Fibroblast of gingiva (primary cell): ENCODE measurements at places on chromosomes 3 and 15.
A peak's percentile ranks its signal among the peaks of the same experiment; 100 is the strongest.

DNA sequence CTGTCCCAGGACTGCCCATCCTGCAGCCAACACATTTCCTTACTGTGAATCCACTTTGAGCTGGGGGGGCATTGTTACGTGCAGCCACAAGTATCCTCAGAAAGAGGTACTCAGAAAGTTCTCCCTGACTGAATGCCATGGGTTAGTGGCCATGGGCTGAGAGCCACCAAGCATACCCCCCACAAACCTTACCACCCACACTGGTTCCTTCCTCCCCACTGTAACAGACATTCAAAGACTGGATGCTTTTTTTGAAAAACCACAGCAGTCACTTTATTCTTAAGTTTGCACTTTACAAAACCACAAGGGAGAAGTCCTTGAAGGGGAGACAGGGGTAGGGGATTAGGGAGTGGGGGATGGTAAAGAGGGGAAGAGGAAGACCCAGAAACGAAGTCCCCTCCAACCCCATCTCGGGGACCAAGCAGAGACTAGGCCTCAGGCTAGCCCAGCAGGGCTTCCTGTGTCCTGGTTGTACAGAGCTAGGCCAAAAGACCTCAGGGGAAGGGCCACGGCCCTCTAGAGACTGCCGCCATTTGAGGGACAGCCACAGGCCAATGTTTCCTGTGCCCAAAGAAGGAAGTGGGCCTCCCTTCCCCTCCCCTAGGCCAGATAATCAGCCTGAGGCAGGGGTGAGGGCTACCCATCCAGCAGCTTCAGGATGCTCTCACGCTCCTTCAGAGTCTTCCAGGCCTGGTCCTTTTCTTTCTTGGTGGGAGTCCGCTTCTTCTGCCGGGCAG, 10.1 kb upstream of the CAMK1 start:
- DNase-seq = no peak

GRCh38 chr15:65393091-65393490, 15.3 kb upstream of the IGDCC3 start:
- no peak for DNase-seq

GRCh38 chr3:11494131-11494916, 149.4 kb downstream of the VGLL4 start:
- DNase-seq = no peak

- DNase-seq = no peak
Observed at GRCh38 chr15:69562564-69562963, 109.9 kb downstream of the RPLP1 start.

- DNase-seq = no peak
Observed at GRCh38 chr3:43203022-43203421, 83.3 kb upstream of the SNRK start.

DNA sequence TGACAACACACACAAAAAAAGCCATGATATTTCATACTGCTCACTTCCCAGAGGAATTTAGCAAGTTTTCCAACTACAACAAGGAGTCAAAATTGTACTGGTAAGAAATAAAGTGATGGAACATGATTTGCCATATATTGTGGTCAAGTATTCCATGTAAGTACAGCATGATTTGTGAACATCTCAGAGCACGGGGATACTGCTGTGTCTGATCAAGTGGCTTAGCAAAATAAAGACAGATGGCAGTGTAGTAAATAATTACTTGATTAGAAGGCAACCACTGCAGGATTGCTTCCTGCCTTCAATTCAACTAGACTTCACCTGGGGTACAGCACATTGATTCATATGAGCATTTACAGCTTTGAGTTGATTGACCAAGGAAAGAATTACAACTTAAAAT, 51.6 kb upstream of the DUT start:
- DNase-seq = no peak

DNA sequence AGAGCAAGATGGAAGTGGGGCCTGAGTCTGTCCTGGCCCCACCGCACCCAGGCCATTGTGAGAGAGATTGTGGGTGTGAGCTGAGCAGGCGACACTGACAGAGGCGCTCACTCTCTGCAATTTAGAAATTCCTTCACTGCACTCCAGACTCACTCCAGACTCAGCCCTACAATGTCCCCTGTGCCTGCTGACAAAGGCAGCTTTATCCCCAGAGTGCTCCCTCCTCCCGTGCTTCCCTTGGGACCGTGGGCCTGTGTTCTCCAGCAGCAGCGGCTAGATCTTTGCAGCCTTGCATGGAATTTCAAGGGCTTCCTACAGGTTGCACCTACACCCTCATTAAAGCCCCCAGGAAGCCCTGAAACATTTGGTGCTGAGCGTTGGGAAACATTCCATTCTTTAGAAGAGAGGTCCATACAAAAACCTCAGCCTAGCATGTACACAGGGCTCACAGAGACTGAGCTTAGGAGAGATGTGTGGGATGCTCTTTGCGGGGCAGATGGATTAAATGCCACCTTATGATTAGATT, 1.3 kb upstream of the IL16 start:
- no peak for DNase-seq

- no peak for DNase-seq
Observed at GRCh38 chr3:82978368-82978767, 1216.9 kb upstream of the GBE1 start.

DNA sequence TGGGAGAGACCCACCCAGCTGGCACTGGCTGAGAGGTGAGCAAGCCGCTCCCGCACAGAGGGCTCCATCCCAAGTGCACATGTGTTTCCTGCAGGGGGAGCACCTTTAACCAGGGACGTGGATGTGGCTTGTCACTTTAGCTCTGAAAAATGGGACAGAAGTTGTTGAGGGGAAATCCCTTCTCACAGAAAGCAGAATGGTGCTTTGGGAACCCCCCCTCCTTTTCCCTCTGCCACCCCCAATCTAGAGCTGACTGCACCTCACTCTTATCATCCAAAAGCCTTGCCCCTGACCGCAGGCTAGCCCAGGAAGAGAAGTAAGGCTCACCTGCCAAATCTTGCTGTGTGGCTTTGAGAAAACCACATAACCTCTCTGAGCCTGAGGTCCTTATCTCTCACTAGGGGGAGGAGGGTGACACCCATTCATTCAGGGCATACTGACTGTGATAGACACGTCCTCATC, 77.9 kb downstream of the RPN1 start:
- DNase-seq = no peak

- peak; percentile 68 for DNase-seq
Observed at GRCh38 chr3:30658328-30659052, 52.1 kb downstream of the TGFBR2 start.

DNA sequence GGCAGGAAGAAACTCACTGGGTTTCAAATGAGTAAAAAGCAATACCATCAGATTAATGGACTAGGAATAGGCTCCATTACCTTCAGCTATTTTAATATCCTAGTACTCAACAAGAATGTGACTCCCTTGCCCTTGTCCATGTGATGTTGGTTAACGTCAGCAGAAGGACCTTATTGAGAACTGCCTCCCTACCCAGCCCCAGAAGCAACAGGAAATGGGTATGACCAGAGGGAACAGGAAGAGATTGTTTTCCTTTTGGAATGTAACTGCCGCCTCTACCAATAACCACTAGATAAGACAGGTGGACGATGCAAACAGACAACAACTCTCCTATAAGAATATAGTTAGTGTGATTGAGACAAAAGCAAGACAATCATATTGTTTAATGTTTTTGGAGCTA, 10.4 kb upstream of the MME start:
- peak; percentile 9 for DNase-seq

DNA sequence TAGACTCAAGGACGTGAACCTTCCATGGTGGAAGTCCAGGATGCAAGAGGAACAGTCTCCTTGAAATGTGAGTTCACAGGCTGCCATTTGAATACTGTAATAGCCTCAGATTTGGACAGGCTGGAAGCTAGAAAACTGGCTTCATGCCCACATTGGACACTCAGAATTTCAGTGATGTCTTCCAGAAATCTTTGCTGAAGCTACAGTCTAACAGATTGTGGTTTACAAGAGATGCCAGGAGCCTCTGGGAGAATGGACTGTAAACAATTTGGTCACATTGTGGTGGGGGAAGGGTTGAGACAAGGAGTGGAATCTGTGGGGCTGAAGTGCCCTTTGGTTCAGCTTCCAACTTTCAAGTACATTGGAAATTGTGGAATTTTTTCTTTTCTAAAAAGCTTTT, 252.0 kb upstream of the PROK2 start:
- peak; percentile 59 for DNase-seq

DNA sequence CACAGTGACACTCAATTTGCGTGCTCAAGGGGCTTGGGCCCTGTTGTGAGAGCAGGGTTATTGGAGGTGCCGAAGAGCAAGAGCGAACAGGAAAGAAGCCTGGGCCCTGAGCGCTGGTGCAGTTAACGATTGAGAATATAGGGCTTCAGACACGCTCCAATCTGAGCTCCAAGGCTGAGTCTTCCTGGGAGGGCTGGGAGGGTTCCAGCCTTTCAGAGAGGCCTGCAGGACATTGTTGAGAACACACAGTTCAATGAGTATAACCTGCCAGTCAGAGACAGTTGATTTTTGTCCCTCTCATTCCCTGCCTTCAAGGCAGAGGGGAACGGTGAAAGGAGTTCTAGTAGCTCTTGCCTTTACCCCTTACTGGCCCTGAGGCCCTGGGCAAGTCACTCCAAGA, 47.3 kb downstream of the GLDN start:
- no peak for DNase-seq

- no peak for DNase-seq
Observed at GRCh38 chr15:56981160-56981559, 62.7 kb downstream of the TCF12 start.

DNA sequence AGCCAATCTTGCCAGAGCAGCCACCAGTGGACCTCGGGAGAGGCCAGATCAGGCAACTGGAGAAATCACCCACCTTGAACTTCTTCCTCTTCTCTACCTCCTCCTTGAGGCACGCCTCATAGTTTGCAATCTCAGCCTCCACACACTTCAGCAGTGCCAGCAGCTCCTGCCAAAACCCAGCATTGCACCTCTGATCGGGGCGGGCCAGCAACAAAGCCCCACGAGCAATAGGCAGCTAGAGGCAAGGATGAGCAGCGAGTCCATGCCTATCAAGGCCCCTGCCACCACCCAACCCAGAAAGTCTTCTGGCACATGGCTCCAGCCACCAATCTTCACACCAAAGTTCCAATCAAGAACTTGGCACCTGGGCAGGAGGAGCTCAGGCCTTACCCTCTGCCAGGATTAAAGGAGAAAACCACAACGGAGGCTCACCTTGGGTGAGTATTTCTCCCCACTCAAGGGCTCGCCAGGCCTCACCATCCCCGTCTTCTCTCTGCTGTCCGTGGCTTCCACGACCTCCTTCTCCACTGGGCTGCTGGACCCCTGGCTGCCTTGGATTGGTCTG, 42.1 kb downstream of the SEMA3G start:
- DNase-seq = no peak

- DNase-seq = no peak
Observed at GRCh38 chr3:13219902-13220296, 146.7 kb upstream of the IQSEC1 start.

- DNase-seq = no peak
Observed at GRCh38 chr15:61036136-61036535, 193.0 kb downstream of the RORA start.

DNA sequence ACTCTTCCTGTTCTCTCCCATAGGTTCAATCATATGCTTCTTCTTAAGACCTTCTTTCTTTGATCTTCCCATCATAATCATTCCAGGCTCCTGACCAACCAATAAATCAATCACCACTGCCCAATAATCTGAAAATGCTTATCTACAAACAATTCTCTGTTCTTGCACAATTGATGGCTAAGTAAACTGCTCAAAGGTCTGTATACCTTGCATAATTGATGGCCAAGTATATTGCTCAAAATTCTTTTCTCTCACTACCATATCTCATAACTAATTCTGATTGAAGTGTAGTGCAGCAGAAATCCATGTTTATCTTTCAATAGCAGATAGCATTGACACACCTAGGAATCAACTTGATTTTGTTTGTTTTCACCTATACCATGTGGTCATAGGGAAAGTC, 83.4 kb upstream of the EPHA6 start:
- DNase-seq = no peak

DNA sequence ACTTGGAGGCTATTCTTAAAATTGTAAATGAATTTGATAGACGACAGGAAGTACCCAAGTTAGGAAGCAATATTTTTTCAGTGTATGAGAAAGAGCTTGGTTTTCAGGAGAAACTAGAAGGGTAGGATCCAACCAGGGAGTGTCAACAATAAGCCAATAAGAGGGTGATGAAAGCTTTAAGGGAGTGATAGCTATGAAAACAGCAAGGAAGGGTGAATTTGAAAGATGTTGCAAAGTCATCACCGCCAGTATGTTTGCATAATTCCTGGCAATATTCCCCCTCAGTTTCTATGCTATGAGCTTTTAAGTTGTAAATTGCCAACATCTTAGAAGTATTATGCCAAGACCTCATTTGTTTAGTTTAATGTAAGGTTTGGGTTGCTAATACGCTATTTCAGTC, 11.8 kb upstream of the CSTA start:
- peak; percentile 34 for DNase-seq

DNA sequence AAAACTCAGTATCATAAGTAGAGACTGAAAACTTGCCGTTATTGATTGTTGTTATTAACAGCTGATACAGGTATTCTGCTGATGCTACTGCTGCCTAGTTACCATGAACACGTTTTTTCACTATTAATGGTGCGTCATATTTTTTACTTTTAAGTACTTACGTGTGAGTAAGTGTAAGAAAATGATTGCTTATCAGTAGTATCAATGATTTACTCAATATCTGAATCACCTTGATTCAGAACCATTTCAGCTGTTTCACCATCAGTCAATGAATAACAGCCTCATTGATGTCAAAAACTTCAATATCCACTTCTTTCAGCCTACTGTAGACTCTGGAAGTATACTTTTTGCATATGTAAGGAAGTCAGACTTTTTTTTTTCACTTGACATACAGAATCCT, 4.7 kb downstream of the CCR8 start:
- no peak for DNase-seq

DNA sequence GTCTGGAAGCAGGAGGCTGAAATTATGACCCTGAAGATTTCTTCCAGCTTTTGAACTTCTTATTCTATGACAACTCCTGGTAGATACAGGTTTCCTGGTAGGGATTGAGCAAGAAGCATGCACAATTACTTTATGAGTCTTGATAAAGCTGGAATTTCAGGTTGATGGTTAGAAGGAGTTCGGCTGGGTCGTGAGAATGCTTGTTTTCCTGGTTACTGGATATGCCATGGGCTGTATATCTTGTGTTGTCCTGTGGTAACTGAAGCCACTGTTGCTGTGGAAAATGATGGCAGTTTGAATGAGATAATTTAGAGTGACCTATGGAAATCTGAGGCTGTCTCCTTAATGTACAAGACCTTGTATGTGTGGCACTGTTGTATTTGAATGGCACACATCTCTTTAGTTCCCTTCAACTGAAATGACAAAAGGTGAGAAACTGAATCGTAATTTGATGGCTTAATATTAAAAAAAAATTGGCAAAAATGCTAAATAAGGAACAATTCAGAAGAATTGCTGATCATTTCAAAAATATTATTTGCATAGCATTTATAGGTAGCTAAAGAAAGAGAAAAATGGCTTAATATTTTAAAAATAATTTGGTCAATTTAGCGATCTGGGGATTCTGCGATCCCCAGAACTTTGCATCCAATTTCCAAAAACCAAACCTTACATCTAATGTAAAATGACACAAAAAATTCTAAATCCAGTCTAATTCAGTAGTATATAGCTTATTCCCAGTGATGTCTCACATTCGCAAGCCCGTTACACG, 1.1 kb upstream of the UBE2E1 start:
- DNase-seq = no peak
